ENCODE measurements at places on chromosomes 1 and 21.

- DNase-seq: no peak
Observed at GRCh38 chr1:39852876-39853275, 30.4 kb downstream of the TRIT1 start.

GRCh38 chr1:195714248-195714647 lies 894.0 kb downstream of the KCNT2 start:
- DNase-seq: no peak

DNA sequence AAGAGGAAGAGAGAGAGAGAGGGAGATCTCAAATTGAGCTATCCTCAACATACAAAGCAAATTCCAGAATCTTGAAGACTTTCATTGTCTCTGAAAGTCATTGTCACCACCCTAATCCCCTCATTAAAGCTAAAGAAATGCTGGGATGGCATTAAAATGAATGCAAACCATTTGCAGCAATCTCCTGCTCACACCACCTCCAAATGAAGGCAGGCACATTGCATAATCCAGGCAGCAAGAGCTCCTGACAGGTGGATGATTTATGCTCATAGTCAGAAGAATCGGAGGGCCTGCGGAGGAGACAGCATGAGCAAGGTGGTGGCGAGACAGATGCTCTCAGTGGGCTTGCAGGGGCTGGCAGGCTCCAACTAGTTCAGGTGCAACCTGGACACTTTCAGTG lies 90.2 kb downstream of the ESRRG start:
- DNase-seq: no peak

DNA sequence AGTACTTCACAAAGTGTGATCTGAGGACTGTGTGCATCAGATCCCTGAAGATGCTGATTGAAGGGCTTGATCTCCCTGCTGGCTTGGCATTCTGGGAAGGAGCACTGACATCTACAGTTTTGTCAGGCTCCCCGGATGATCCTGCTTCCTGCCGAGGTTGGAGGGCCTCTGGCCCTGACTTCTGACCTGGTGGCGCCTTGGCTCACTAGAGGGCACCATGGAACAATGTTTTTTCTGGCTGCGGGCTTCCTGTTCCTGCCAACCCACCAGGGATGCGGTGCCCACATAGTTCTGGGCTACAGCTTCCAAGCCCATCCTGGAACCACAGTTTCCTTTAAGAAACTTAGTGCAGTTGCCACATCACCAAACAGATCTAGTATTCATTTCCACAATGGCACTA lies 38.8 kb upstream of the RASAL2 start:
- DNase-seq: peak; percentile 84

DNA sequence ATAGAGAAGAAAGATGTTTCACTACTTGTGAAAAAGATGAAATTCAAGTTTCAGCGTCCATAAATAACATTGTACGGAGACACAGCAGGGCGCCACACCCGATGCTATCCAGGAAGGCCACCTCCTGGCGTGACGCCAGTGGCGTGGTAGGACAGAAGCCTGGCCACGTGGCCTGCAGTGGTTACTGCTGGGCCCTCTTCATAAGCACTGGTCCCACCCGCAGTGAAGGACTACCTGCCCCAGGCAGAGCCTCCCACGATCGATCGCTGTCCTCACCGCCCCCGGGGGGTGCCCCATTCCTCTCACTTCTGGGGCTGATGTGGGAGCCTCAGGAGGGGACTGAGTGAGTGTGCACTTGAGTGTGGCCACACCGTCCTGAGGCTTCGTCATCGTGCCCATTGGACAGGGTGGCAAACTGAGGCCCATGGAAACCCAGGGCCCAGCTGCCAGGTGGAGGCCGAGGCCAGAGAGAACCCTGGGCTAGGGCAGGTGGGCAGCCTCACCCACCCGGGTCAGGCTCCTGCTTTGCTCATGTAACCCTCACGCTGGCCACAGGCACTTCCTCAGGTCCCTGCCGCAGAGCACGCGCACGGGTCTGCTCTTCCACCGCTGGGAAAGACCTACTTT lies 11.7 kb upstream of the HES5 start:
- no peak for DNase-seq

- no peak for DNase-seq
Observed at GRCh38 chr1:214582289-214582891, 20.6 kb upstream of the CENPF start.

DNA sequence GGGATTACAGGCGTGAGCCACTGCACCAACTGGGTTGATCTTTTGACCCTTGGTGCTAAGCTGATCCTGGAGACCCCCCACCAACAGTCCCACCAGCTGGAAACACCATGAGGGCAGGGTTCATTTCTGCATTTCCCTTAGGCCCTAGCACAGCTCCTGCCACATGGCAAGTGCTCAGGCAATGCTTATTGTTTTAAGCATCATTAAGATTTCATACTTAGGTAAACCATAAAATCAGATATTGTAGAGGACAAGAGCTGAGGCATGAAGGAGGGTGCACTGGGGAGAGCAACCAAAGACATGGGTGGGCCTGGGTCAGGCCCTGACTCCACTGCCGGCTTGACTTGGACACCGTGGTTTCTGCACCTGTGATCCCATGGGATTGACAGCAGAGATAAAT lies 17.7 kb downstream of the CHIT1 start:
- no peak for DNase-seq

- DNase-seq: peak; percentile 25
Observed at GRCh38 chr1:28517649-28517999, 11.8 kb downstream of the RCC1 start.

- no peak for DNase-seq
Observed at GRCh38 chr1:149995927-149996326, 14.6 kb downstream of the OTUD7B start.

- DNase-seq: no peak
Observed at GRCh38 chr1:37483785-37484184, 9.4 kb downstream of the ZC3H12A start.

GRCh38 chr1:42748461-42749410 lies 8.7 kb upstream of the CLDN19 start:
- DNase-seq: no peak

GRCh38 chr1:65469126-65469888 lies 48.8 kb downstream of the LEPR start:
- no peak for DNase-seq

GRCh38 chr1:87331365-87332241 lies 2.9 kb downstream of the LMO4 start:
- DNase-seq: peak; percentile 52

GRCh38 chr1:25062621-25063255 lies 132.7 kb upstream of the RUNX3 start:
- DNase-seq: peak; percentile 9

- DNase-seq: no peak
Observed at GRCh38 chr1:238061967-238062613, 171.4 kb upstream of the ZP4 start.

DNA sequence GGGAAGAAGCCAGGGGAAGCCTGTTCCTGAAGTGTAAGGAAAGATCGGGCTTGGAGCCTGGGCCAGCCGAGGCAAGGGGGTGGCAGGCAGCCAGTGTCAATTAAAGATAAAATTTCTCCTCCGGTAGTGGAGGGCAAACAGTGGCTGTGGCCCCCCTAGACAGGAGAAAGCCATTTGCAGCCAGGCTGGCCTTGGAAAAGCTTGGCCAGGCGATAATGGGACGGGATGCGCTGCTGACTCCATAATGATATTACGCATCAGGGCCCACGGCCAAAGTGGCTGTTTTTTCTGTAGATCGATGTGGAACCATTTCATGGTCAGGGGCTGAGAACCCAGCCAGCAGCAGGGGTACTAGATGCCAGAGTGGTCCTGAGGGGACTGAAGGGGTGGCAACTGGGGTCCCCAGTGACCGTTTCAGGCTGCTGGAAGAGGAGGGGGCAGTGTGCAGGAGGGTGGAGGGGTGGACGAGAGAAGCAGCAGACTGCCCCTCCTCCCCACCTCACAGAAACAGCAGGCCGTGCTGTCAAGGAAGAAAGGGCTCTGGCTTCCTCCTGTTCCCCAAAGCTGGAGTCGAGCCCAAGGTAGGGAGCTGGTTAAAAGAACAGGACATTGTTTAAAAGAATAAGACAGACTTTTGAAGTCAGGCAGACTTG lies 25.2 kb downstream of the KCNC4 start:
- no peak for DNase-seq

DNA sequence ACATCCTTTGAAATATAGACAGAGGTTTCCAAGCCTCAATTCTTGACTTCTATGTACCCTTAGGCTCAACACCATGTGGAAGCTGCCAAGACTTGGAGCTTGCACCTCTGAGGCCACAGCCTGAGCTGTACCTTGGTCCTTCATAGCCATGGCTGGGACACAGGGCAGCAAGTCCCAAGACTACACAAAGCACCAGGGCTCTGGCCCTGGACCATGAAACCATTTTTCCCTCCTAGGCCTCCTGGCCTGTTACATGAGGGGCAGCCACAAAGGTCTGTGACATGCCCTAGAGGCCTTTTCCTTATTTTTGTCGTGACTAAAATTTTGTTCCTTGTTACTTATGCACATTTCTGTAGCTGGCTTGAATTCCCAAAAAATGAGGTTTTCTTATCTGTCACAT lies 953.1 kb upstream of the ADGRL4 start:
- no peak for DNase-seq

GRCh38 chr1:192552760-192553191 lies 22.8 kb upstream of the RGS1 start:
- no peak for DNase-seq

DNA sequence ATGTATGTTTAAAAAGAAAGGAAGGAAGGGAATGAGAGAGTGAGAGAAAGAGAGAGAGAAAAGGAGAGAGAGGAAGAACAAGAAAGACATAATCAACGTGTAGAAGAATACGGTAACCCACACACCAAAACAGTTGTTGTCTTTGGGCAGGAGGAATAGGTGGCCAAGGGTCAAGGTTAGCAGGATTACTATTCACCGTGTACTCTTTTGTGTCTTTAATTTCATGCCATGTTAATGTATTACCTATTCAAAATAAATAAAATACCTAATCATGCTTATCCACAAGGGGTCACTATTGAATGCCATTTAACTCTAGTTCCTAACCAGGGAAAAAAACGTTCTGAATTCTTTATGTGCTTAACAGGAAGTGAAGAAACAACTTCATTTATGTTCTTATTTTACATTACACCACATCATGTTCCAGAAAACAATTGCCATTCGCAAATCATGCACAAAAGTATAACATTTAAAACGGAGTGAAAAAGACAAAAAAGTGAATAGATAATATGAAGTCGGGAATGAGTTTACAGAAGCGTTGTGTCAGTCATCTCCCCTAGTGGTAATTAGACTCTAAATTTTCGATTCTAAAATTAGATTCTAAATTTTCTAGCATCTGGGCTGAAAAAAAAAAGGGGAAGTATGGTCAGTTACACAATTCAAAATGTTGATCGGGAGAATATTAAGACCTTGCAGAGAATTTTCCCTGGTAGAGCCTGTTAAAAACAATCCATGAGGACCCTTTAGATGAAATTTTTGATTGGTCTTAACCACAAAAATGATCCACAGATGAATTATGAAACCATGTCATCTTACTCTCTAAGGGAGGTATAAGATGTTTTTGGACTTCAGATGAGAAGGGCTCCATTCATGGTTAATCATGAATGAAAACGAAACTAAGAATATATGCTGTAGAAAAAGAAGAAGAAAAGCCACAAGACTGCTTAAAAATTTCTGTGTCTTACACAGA lies 700 bp upstream of the KMO start:
- DNase-seq: peak; percentile 82

- DNase-seq: no peak
Observed at GRCh38 chr1:3617806-3618345, 6.6 kb upstream of the MEGF6 start.

- no peak for DNase-seq
Observed at GRCh38 chr1:57421806-57422205, 2.1 kb downstream of the DAB1 start.

DNA sequence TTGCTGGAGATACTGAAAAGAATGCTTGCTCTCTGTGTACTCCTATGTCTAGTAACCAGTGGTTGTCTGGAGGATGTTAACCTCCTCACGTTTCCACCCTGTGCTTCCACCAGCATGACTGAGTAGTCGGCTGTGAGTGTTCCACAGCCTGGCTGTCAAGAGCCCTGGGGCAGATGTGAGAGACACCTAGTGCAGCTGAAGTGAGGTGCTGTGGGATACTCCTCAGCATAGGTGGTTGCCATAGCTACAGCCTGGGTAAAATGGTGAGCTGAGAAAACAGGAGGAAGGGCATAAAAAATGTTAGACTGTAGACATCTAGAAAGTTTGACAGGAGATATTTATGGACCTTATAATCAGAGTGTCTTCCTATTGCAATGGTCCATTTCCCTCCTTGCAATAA lies 15.8 kb downstream of the IVL start:
- no peak for DNase-seq

DNA sequence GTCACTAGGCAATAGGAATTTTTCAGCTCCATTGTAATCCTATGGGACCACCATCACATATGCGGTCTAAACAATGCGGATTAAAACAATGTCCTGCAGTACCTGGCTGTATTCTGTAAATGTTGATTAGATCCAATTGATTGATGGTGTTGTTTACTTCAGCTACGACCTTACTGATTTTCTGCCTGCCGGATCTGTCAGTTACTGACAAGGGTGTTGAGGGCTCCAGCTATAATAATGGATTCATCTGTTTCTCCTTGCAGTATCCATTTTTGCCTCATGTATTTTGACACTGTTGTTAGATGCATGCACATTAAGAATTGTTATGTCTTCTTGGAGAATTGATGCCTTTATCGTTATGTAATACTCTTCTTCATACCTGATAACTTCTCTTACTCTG lies 39.0 kb downstream of the RAP1A start:
- no peak for DNase-seq

DNA sequence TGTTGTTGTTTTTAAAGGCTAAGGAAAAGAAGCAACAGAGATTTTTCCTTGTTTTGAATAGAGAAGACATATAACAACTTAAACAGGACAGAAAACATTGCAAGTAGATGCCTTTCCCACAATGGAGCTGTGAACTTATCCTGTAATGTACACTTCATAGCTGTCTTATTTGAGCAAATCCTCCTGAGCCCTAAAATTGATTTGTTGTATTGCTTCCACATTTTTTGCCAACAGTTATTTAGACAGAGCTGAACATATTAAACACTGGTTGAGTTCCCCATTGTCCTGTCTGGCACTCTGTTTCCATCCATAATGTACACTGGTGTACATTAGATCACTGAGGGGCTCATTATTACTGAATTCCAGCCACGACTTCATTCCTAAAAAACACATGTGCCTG lies 32.2 kb downstream of the CACHD1 start:
- DNase-seq: no peak

DNA sequence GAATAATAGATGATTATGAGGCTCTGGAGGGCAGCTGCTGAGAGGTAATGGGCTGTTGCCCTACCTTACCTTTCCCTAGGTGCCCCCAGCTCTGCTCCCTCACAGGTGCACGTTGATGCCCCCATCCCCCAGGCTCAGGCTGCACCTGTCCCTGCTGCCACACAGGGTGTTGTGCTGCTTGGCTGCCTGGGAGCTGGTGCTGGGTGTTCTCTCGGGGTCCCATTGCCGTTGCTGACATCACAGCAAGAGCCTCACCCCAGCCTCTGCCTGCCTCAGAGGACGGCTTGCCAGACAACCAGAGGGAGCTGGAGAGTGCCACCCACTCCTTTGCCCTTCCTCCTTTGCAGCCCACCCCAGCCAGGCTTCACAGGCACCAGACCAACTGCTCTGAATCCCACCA lies 31.4 kb upstream of the DMBX1 start:
- no peak for DNase-seq

- no peak for DNase-seq
Observed at GRCh38 chr1:66834926-66835325, 33.9 kb upstream of the INSL5 start.

- no peak for DNase-seq
Observed at GRCh38 chr21:44403106-44404020, 49.9 kb downstream of the TRPM2 start.

- DNase-seq: peak; percentile 23
Observed at GRCh38 chr1:87273291-87273690, 55.4 kb upstream of the LMO4 start.

- DNase-seq: no peak
Observed at GRCh38 chr1:64337475-64337874, 132.5 kb upstream of the CACHD1 start.

Measured in SK-MEL-5 (cell line).